Bronchial epithelial cell (primary cell): ENCODE measurements at places on chromosomes 13 and 19.

DNA sequence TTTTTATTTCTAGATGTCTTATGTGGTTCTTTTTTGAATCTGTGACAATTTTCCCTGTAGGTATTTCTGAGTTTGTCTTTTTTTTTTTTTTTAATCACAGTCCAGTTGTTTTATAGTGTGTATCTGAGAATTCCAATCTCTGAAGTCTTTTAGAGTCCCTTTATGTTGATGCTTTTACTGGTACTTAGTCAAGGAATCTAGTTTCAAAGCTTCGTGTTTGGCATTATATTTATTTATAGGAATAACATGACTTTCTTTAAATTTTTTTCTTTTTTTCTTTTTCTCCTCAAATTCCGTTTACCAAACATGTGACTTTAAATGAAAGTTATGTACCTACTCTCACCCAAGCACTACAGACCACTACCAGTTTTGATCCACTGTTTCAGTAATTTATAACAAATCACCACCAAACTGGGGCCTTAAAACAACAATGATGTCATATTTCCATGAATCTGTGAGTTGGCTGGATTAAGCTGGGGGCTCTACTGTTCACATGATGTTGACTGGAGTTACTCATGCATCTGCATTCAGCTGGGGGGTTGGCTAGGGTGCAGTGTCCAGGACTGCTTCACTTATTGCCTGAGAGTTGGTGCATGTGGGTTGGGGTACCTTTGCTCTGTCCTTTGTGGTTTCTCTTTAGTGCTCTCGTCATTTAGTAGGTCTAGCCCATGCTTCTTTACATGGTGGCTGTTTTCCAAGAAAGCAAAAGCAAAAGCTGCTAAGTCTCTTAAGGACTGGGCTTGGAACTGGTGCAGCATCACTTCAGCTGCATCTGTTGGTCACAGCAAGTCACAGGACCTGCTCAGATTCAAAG, 22.3 kb downstream of the KCTD4 start:
- peak; percentile 43 for DNase-seq

GRCh38 chr13:42354241-42355091, 82.5 kb downstream of the AKAP11 start:
- peak; percentile 74 for DNase-seq

- no peak for DNase-seq
These were observed 30.2 kb downstream of the ZNF527 start for GRCh38 chr19:37401078-37401477.

- DNase-seq, result no peak
These were observed 174.5 kb downstream of the USP12 start for GRCh38 chr13:26996965-26997752.

- no peak for DNase-seq
These were observed 1266.2 kb downstream of the SLITRK5 start for GRCh38 chr13:88937384-88937783.

GRCh38 chr13:23386533-23386932, 47.0 kb downstream of the SACS start:
- no peak for DNase-seq

DNA sequence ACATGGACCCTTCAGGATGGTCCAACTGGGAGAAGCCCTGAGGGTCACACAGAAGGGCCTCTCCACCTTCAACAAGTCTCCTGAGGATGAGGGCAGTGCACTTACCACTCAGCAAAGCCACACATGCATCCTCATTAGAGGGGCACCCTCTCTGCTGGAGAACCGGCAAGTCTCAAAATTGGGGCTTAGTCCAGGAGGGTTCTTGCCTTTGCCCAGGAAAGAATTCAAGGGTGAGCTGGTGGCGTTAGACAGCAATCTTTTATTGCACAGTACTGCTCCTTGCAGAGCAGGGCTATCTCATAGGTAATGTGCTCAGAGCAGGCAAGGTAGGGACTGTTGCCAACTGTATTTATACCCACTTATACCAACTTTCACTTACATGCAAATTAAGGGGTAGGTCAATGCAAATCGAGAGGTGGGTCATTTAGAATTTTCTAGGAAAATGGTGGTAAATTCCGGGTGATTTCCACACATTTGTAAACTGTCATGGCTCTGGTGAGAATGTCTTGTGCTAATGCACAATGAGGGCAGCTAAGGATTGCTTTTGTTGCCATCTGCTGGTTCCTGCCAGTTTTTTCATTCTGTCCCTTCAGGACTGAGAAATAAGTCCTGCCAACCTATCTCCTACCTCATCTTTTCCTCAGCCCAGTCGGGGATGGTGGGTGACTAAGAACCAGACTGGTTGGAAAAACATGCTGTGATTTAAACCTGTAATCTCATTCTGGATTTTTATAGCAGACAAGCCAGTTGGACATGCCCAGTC, 27.8 kb upstream of the IGSF23 start:
- DNase-seq, result peak; percentile 46

GRCh38 chr13:50196118-50196517, 180.9 kb downstream of the KCNRG start:
- DNase-seq, result no peak

GRCh38 chr19:49564616-49565045, 15.7 kb downstream of the NOSIP start:
- no peak for DNase-seq

GRCh38 chr13:98731038-98731437, 21.4 kb downstream of the SLC15A1 start:
- DNase-seq, result no peak

DNA sequence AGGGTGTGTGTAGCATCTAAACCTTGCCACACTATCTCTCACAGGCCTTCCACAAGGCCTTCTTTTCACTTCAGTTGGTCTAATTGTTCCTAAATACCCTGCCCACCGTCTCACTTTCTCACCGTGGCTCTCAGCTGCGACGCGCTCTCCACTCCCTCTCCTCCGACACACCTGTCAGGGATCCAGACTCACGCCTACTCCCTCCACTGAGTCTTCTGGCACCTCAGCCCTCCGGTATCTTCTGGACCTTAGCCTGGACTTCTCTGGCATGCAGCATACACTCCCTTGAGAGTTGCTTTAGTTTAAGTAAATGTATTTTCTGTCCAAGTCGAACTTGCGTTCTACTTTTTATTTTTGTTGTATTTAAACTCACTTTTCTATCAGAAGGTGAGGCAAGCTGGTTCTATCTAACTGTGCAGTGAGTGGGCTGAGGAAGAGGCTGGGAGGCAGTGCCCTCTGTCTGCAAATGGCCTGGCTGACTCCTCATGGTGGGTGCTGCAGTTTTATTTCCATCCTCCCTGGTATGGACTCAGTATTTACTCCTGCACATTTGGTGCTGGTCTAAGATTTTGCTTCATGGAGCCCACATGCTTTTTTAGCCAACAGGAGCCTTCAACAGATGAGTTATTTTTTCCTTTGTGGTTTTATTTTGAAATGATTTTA, 28.5 kb upstream of the ARGLU1 start:
- DNase-seq, result no peak

- peak; percentile 47 for DNase-seq
These were observed 18.3 kb upstream of the TEX29 start for GRCh38 chr13:111302045-111302726.

- no peak for DNase-seq
These were observed 1042.5 kb upstream of the PCDH9 start for GRCh38 chr13:68272652-68273051.

GRCh38 chr13:113365583-113365970, 1.6 kb upstream of the GRTP1 start:
- DNase-seq, result no peak

- no peak for DNase-seq
These were observed 107.0 kb downstream of the ZNF536 start for GRCh38 chr19:30479231-30479630.

DNA sequence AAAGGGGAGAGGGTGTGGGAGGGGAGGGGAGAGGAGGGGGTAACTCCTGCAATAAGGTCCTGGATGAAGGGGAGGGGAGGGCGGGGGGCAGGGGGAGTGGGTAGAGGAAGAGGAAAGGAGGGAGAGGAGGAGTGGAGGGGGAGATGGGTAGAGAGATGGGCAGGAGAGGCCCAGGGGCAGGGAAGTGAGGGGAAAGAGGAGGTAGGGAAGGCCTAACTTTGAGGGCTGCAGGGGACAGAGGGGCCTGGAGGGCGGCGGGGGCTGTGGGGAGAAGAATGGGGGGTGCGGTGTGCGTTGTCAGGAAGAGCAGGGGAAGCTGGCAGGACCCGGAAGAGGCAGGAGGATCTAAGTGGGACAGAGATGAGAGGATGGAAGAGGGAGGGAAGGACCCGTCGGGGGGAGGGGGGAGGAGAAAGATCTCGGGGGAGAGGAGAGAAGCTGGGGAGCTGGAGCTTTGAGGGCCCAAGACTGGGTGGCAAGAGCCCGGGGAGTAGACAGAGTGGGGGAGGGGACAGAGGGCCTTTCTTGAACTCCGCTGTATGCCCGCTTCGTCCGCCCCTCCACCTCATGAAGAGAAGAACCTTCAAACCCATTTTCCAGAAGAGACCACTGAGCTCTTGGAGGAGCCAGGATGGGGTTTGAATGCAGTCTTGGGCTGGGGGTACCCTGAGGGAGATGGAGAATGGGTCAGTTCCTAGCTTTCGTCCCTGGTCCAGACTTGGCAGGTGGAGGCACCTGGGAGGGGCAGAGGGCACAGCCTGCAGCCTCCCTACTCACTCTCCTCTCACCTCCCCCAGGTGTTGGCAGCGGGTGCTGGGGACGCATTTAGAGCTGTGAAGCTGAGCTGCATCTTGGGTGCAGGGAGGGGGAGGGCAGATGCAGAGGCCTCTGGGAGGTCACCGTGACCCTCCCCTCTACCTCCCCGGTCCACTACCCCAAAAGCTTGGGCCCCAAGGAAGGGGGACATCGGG, 778 bp upstream of the LRRC4B start:
- no peak for DNase-seq

- no peak for DNase-seq
These were observed 1.3 kb upstream of the SPACA6 start for GRCh38 chr19:51691584-51692428.

DNA sequence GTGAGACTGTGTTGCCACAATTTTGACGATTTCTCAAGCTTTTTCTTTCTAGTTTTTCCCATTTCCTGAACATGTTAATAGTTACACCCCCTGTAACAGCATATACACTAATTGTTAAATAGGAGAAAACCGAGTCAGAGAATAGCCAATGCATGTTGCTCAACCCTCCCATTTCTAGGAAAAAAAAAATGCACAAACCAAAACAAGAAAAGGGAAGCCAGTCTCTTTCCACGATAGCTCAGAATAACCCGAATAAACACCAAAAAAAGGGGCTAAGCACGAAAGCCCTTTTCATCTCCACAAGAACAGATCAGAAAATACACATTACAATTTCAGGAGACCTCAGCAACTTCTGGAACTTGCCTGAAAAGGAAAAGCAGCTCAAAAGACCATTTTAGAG, 16.3 kb downstream of the LATS2 start:
- DNase-seq, result no peak

GRCh38 chr19:5681391-5682106, 722 bp downstream of the HSD11B1L start:
- DNase-seq, result no peak
